Caki2 (cell line): ENCODE measurements at places on chromosomes 6 and 20. TPM values are rescaled to one million over a fixed set of nuclear protein-coding genes. Genes with fewer than 3 reads are reported as not detected.

Gene TFAP2A
- 2.1 and 4.2 TPM in 2 replicates for total RNA-seq

Gene NAPB
- total RNA-seq = 3.1 and 4.3 TPM in 2 replicates

Gene ULBP1
- 0.57 and 0.64 TPM in 2 replicates for total RNA-seq

Gene FAM135A
- 2.5 and 3.6 TPM in 2 replicates for total RNA-seq

Gene LPA
- total RNA-seq = not detected in 2 replicates

Gene HLA-DRB5
- total RNA-seq = not detected in 2 replicates

Gene CDH4
- 2.7 and 3.5 TPM in 2 replicates for total RNA-seq

Gene C20orf204
- total RNA-seq = 1.6 TPM in 1 of 2 replicates, not detected in the other

Gene RTN4IP1
- total RNA-seq = 15.8 and 27.4 TPM in 2 replicates

DNA sequence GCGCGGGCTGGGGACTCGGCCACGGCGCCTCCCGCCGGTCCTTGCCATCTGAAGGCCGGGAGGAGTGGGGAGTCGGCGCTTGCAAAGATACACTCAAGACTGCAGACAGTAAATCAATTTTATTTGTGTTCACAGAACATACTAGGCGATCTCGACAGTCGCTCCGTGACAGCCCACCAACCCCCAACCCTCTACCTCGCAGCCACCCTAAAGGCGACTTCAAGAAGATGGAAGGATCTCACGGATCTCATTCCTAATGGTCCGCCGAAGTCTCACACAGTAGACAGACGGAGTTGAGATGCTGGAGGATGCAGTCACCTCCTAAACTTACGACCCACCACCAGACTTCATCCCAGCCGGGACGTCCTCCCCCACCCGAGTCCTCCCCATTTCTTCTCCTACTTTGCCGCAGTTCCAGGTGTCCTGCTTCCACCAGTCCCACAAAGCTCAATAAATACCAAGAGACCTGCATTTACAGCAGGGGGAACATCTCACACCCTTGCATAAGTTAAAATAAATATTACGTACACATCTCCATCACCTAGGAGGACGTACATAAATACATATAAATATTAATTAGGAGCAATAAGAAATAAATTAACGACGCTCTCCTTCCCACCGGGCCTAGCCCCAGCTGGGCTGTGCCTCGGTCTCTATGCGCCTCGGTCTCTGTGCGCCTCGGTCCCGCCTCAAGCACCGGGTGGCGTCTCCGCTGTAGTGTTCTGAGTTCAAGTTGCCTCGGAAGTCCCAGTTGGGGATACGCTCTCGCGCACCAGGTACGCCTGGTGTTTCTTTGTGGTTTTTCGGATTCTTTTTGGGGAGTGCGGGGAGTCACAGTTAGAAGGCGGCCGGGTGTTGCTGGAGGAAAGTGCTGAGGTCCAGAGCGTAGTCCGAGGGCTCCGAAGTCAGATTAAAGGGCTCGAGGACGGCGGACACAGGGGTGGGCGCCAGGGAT, 889 bp upstream of the FLOT1 start:
- DNase-seq = no peak

DNA sequence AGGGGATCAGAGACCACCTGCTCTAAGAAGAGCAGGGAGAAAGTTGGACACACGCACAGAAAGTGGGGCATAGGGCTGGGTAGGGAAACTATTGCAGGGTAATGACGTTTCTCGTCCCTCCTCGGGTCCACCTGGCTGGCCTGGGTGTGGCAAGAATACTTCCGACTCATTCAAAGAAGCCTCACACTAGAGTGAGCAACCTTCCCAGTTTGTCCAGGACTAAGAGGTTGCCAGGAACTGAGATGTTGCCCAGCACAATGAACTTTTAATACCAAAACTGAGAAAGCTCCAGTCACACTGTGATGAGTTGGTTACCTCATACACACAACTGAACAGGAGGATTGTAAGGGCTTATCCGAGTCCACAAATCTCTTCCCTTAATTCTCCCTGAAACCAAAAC, 74.5 kb upstream of the ADGRF1 start:
- DNase-seq = no peak

DNA sequence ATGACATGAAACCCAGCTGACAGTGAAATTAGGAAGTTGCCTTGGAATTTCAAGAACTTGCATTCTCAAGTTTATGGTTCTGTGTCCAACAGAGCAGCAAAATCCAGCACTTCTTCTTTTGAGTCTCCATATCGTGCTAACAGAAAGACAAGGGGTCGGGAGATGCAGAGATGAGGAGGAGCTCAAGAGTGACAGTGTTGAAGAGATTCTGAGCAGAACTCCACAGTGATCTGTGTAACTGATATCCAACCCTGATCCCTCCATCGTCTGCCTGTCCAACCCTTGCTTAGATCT, 21.2 kb upstream of the BTN1A1 start:
- DNase-seq = no peak

GRCh38 chr6:32945108-32945760, 4.4 kb upstream of the HLA-DMB start:
- no peak for DNase-seq

- peak; percentile 69 for DNase-seq
Observed at GRCh38 chr20:57006411-57007170, 259.9 kb downstream of the BMP7 start.

GRCh38 chr20:46695892-46696291, 6.6 kb upstream of the TP53RK start:
- DNase-seq = no peak

DNA sequence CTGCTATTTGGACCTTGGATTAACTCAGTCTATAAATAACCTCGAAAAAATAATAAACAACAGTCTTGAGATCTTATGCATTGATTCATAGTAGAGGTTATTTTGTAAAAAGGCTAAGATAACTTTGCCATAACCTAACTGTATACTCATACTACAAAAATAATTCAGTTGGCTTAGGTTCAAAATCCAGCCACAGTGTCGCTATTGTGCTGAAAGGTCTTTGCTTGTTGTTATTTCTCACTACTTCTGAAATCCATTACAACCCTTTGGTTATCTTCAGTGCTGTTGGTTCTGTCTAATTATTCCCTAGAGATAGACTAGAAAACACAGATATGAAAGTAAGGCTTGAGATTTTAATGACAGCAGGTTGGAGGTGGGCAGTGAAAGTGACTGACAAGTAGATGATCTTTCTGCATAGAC, 74.4 kb downstream of the MKKS start:
- DNase-seq = peak; percentile 68

DNA sequence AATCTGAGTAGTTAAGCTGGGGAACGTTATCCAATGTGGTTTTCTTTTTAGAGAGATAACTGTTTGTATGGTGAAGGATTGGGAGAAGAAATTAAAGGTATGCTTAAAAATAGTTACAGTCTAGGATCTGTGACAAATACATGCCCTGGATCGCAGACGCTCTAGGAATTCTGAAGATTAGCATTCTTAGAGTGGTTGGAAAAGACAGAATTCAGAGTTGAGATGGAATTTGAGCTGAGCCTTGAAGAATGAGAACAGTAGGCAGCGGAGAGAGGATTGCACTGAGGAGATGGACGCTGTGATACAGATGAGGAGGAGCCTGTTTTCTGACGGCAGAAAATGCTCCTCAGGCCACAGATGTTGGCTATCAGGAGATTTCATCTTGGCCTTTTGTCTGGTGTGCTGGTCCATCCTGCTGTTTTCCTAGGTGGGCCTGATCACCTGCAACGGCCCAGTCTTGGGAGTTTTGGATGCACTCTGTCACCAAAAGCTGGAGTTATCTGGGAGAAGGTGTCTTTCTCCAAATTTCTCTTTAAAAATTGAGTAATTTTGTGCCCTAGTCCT, 48.3 kb upstream of the KIF25 start:
- DNase-seq = no peak

- DNase-seq = no peak
Observed at GRCh38 chr6:157649311-157650260, 173.5 kb upstream of the SNX9 start.

DNA sequence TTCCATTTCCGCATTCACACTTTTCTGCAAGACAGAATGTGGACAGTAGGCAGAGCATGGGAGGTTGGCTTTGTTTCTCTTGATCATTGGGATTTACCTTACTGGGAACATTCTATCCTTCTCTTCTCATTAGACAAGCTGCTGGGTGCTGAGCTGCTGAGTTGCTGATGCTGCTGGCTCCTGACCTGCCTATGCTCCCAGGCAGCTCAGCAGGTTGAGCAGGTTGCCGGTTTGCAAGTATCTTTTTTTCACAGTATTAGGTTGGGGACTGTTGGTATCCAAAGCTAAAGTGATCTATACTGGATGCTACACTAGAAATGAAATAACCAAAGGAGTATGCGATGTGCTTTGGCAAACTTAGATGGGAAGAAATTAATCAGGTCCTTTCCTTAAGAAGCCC, 23.7 kb upstream of the ADGRF4 start:
- DNase-seq = no peak

GRCh38 chr20:50317609-50318008, 127.0 kb downstream of the CEBPB start:
- DNase-seq = no peak

GRCh38 chr6:121896771-121897170, 461.3 kb downstream of the GJA1 start:
- no peak for DNase-seq

DNA sequence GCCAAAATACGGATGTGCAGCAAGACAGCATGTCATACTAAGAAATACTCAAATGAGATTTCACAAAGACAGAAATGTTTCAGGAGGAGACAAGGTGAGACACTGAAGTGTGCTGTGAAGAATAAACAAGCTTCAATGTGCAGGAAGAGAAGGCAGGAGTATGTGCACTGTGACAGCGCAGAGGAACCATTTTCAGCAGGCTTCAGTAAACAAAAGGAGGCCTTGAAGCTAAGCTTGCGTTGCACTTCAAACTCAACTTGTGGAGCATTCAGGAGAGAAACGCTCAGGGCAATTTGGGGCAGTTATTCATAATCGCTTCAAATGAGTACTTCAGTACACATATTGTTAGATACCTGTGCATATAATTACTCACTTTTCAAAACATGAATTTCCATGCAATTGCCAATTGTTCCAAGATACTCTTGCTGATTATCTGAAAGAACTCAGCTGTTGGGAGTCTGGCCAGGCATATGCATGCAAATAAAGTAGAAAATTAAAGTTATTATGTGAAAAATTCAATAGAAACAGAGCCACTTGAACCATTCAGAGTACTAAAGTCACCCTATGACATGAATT, 234.2 kb upstream of the OPRM1 start:
- no peak for DNase-seq

DNA sequence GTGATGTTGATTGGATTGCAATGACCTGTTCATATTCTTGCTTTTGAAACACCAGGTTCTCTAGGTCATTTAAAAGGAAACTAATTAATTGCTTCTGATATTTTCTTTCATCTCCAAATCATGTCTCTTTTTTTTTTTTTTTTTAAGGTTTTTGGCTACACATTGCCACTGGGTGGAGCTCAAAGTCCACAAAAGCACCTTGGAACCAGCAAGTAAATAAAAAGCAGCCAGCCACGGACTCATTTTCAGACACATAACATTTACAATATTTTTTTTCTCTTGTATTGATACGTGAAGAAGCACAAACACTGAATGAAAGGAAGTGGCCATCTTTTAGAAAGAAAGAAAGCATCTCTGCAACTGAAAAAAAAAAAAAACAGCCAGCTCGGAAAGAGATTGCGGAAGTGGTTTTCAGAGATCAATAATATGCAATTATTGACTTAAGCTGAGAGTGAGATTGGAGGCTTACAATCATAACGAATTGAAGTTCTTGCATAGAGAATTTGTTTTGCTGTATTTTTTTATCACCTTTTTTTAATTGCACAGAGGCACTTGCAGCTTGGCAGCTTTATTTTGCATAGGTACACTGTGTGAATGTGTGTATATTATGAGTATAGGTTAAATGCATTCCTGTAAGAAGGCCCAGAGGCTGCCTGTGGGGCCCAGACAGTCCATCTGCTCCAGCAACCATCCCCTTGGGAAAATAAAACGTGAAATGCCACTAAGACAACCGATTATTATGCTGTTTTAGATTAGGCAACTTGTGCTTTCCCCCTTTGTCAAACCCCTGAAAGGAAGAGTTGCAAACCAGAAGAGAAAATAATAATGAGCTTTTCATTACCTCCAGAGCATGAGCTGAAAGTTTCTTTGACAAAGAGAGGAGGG, 28.2 kb downstream of the CGA start:
- DNase-seq = peak; percentile 64
